RKO (cell line): ENCODE measurements at places on chromosomes 12 and 14.
A peak's percentile ranks its signal among the peaks of the same experiment; 100 is the strongest.

- DNase-seq: no peak
Observed at GRCh38 chr14:58280954-58281787, 17.2 kb upstream of the ARID4A start.

- DNase-seq: no peak
Observed at GRCh38 chr14:88204221-88204620, 118.8 kb downstream of the KCNK10 start.

GRCh38 chr14:88852632-88853031 is 28.2 kb downstream of the TTC8 start:
- DNase-seq: no peak

GRCh38 chr14:90489306-90489705 is 92.5 kb downstream of the CALM1 start:
- DNase-seq: no peak

DNA sequence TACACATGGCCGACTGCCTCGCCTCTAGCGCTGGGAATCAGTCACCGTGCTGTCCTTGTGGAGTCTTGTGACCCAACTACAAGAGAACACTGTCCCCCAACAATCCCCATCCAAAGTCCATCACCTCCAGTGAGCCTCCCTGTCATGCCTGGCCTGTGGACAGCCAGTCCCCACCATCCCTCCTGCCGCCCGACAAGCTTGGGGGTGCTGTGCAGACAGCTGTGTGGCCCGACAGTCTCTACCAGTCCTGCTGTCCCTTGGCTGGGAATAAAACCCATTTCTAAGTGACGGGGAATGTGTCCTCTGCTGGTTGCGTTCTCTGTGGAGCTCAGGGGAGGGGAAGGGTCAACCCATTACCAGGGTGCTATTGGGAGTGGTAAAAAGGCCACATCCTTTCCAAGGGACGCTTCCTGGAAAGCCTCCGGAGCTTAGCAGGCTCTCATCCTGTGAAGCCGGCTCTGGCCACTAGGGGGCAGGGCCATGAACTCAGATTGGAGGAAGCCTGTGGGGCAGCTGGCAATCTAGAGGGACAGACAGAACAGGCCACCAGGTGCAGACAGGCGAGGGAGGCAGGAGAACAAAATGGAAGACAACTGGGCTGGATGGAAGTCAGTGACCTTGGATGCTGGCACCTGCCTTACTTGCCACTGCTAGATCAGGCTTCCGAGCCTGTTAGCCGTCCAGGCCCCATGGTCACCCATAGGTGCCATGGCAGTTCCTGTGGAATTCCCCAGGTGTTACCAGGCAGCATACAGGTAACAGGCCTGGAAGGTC is 12.0 kb upstream of the BLTP3B start:
- peak; percentile 48 for DNase-seq

GRCh38 chr14:66228267-66228970 is 257.8 kb upstream of the CCDC196 start:
- DNase-seq: peak; percentile 74
